ENCODE measurements at places on chromosomes 6 and 20.
A peak's percentile ranks its signal among the peaks of the same experiment; 100 is the strongest.

DNA sequence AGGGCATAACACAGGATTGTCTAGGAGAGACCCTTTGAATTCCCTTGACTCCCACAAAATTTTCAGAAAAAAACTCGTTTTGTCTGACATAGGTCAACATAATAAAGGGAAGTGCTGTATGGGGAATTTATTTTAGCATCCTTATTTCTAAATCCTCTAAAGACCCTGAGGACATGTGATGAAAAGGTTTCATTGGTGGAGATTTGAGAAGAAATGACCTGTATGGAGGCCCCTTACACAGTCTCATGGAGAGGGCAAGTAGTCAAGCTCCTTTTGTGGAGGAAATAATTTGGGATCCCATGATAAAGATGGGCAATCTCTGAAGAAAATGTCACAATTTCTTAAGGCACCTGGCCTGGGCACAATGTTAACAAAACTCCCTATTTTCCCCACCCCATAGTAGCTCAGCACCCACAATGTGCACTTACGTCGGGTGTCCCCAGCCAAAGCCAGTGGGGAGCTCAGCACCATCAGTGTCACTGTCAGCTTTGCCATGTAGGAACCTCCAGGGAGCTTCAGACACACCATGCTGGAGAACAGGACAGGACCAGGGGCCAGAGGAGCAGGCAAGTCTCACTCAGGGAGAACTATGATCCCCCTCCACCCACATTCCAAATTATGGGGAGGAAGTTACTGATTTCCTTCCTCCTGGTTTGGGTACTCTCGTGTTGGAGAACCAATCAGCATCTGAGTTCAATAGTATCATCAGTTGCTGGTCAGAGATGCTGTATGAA, at the start of gene HLA-DRB5:
Gene HLA-DRB5 (minus strand): TSS at position 591 of the 734 bp plus-strand sequence. CDS start 63 bp downstream, at position 528.
- DNase-seq: peak; percentile 18

DNA sequence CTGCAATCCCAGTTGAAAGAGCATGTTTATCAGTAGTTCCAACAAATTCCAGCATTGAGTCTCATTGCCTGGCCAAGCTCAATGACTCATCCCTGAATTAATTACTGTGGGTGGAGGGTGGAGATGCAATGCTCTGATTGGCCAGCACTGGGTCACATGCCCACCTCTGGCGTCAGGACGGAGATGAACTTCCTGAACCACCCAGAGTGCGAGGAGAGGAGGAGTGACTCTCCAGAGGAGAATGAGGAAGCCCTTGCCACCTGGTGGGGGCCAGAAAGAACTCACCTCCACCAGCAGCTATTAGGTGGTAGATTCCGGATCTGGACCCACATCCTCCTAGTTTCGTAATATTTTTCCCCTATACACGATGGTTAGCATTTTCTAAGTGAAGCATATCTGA, 283.9 kb downstream of the TBC1D7 start:
- DNase-seq: no peak

DNA sequence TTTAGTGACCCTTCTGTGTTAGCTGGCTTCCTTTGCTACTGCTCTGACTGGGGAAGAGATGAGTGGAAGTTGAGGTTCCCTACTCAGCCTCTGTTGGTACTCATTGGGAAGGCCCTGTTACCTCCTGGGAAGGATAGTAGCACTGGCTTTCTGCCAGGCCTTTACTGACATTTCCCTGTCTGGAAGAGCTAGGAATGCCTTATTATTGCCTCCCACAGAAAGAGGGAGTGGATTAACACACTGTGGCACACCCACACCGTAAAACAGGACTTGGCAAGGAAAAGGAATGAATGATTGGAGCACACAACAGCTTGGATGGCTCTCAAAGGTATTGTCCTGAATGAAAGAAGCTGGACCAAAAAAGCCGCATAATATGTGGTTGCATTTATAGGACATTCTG, 12.2 kb downstream of the ZNF831 start:
- no peak for DNase-seq

DNA sequence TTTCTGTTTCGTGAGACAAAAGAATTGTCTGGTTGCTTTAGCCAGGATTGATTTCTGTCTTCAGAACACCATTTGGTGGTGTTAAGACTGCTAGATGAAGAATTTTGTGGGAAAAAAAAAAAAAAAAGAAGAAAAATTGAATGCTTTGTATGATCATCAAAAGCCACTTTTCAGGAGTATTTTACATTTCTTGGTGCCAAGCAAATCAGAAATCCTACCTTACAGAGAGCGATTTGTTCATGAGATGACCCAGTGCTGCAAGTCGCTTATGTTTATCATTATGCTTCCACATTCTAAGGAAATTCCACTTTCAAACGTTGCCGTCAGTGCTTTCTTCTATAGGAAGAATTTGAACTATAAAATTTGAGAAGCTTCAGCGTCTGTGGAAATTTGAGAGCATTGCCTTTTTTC, 228.7 kb downstream of the BCKDHB start:
- no peak for DNase-seq

DNA sequence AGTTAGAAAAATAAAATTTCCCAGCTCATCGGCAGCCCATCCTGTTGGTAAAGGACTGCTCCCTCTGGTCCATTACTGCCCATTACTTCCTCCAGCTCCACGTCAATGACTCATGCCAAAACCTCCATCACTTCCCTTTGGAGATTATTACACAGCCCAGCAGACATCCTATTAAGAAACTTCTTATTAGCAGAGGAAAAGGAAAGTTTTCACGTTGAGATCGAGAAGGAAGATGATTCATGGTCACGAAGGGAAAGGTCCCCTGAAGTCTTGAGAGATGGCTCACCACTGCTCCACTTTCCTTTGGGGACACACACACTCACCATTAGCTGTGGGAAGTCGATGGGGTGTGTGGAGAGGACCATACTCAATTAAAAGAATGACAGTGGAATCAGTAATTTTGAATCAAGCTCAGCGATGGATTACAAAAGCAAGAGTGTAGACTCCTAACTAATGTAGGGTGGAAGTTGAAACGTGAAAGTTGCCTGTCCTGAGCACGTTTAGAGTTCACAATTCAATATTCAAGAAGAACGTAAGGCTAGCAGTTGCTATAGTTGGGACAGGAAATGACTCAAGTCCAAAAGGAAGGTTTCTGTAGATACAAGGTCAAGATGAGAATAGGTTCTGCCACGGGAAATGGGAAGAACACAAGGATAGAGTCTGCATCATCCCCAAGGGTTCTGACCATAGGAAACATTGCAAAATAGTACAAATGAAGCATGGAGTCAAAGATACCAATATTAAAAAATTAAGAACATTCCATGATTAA, 21.6 kb downstream of the SASH1 start:
- DNase-seq: no peak

DNA sequence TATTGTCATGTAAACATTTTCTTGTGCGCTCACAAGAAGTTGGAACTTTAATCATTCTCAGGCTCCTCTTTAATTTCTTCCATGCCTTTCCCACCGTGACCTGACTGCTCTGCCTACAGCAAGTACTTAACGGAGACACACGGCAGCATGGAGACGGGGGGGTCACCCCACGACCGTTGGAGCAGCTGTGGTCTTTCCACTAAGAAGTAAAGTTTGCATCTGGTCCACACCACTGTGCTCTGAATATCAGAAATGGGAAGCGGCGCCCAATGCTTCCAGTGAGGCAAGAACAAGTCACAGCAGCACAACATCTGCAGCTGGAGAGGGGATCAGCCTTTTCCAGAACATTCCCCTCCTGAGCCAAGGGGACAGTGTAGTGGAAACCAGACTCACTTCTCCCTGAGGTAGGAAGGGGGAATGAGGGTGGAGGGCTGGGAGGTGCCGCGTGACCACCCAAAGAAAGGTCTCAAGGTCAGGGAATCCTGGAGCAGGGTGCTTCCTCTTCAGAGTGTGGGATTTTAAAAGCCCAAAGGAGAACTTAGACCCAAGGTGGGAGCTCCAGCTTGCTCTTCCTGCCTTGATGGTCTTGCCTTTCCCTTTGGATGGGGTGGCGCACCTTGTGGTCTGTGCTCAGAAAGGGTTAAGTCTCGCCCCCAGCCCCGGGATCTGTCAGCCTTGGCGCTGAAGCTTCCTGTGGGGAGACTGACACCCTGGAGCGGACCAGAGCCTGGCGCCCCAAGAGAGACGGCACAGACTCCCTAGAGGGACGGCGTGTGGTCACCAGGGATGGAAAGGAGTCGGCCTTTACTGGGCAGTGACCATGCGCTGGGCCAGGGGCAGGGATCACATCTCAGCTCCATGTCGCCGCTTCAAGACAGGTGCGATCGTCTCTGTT, 25.6 kb upstream of the SMOC2 start:
- DNase-seq: no peak

- peak; percentile 47 for DNase-seq
Observed at GRCh38 chr20:2387180-2387577, 6.5 kb downstream of the TGM6 start.

DNA sequence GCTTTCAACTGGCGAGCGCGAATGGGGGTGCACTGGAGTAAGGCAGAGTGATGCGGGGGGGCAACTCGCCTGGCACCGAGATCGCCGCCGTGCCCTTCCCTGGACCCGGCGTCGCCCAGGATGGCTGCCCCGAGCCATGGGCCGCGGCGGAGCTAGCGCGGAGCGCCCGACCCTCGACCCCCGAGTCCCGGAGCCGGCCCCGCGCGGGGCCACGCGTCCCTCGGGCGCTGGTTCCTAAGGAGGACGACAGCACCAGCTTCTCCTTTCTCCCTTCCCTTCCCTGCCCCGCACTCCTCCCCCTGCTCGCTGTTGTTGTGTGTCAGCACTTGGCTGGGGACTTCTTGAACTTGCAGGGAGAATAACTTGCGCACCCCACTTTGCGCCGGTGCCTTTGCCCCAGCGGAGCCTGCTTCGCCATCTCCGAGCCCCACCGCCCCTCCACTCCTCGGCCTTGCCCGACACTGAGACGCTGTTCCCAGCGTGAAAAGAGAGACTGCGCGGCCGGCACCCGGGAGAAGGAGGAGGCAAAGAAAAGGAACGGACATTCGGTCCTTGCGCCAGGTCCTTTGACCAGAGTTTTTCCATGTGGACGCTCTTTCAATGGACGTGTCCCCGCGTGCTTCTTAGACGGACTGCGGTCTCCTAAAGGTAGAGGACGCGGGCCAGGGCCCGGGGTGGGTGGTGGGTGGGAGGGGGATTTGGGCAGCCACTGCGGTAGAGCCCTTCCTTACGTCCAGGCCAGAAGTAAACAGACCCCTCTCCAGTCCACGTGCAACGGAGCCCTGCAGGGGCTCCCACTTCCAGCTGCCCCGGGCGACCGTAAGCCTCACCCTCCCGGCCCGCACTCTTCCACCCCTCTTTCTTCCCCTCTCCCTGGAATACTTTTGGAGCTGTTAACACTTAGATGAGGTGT, 998 bp downstream of the BMP2 start:
- no peak for DNase-seq

GRCh38 chr6:84329516-84329915, 102.1 kb upstream of the CEP162 start:
- no peak for DNase-seq

- no peak for DNase-seq
Observed at GRCh38 chr6:42158011-42158410, 15.2 kb upstream of the GUCA1A start.

DNA sequence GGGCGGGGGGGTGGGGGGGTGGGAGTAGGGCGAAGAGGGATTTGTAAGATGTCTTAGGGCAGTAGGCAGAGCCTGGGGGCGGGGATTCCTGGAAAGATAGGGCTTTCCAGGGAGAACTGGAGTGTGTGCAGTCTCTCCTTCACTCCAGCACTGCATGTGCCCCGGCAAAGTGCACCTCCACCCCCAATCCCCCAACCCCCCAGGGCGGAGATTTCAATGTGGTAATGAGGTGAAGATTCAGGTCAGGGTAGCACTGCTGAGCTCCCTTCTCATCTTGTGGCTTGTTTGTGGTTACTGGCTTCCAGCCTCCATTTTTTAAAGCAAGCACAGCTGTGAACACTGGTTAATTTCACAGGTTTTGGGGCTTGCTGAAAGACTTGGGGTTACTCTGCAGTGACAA, 5.9 kb downstream of the TMEM239 start:
- DNase-seq: peak; percentile 56

GRCh38 chr6:119207971-119208725, 129.7 kb upstream of the FAM184A start:
- DNase-seq: no peak

GRCh38 chr6:14549304-14549770, 431.8 kb downstream of the CD83 start:
- DNase-seq: no peak

GRCh38 chr6:26022737-26023136, 60.1 kb downstream of the TRIM38 start:
- DNase-seq: no peak

DNA sequence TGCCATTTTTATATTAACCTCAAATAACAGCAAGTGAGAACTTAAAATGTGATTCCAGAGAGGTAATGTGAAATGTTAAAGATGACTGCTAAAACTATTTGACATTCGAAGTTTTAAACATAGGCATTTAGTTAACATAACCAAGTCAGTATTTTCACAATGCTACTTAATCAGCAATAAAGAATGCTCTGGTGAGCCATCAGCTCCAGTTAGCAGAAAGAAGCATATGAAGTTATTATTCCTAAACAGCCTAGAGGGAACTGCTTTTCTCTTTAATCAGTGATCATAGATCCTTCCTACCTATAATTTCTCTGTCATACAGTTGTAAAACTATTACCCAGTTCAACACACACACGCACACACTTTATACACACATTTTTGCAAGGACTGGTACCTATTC, 60.1 kb downstream of the MMS22L start:
- DNase-seq: no peak

DNA sequence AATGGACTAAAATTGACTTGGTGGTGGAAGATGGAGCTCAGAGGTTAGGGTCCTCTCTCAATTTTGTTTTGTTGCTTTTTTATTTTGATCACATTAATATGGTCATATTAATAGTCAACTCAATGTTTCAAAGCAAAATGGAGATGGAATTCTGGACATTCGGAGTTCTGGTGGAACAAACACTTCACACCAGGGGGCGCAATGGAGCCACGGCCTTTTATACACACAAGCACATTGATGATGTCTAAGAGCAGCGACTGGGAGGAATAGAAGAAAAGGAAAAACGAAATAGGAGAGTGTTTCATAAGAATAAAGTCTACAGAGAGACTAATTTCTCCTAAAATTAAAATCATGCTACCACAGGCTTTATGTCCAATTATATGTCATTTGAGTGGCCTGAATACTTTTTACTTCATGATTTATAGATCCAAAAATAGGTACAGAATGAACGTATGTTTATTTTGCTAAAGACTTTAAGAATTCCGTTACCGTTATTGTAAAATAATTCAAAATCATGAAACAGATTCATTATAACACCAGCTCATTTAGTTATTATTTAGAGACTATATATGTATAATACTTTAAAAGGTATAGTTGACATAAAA, 197.6 kb upstream of the SASH1 start:
- peak; percentile 48 for DNase-seq

- DNase-seq: no peak
Observed at GRCh38 chr20:58595167-58595566, 55.9 kb upstream of the STX16 start.

GRCh38 chr6:22041797-22042480, 254.9 kb downstream of the PRL start:
- DNase-seq: no peak

GRCh38 chr6:40640599-40641227, 53.5 kb upstream of the LRFN2 start:
- DNase-seq: peak; percentile 21

GRCh38 chr6:109045493-109045892, 49.2 kb downstream of the SESN1 start:
- DNase-seq: no peak

- no peak for DNase-seq
Observed at GRCh38 chr20:2631228-2631627, 21.2 kb upstream of the NOP56 start.
